ENCODE measurements at places on chromosomes 11 and 22.

DNA sequence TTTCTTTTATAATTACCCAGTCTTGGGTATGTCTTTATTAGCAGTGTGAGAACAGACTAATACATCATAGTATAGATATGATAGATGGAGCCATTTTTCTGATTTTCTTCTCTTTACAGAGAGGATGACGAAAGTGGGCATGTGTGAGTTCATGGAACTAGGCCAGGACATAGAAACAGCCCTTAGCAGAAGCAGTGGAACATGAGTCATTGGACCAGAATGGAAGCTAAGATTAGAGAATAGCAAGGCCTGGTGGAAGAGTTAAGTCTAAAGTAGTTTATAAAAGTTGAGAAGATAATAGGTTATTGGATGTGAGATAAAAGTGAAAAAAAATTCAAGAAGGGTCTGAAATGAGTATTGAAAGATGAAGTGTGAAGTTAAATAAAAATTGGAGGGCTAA is 97.0 kb upstream of the MPPED2 start:
- DNase-seq, result no peak

GRCh38 chr11:36219996-36220395 is 69.2 kb downstream of the COMMD9 start:
- DNase-seq, result no peak

DNA sequence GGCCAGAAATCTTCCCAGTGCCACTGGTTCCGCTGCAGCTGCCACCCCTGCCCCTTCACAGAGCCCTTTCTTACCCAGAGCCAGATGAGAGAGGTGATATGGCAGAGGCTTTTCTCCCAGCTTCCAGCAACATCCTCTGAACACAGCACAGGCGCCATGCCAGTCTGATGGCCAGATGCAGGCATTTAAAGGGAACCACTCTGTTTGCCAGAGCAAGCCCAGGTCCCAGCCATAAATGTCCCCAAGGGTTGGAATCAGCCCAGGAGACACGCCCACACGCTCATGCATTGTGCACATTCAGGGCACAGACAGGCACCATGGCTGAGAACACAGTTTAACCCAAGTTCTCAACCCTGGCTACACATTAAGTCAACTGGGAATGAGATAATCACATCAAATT is 114.3 kb upstream of the CSNK2A3 start:
- no peak for DNase-seq

GRCh38 chr11:10350334-10350733 is 45.5 kb downstream of the ADM start:
- DNase-seq, result no peak

DNA sequence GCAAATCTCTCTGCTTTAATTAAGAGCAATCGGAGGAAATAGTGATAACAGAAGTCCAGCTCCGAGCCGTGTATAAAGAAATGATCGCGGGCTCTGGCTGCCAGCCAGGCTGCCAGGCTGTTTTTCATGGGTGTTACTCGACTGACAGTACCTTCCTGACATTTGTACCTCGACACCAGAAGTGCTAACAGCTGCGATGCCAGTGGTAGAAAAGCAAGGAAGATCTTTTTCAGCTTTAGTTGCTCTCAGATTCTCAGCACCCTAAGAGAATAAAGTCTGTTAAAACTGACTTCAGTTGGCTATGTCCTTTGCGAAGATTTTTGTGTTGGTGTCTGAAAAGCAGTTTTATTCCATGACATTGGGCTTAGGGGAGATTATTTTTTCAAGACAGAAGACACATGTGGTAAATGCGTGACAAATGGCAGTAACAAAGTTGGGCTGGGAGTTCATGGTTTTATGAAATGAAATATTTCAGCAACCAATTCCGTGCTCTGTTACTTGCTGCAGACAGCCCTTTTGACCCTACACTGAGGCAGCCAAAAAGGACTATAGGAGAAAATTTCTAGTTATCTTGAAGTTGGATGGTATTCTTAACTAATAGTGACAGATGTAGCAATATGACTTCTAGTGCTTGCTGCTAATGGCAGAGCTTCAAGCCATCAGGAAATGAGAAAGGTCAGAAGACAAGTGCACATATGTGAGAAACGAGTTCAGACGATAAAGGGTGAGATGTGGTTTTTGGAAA is 296.2 kb downstream of the CNTN5 start:
- DNase-seq, result no peak

DNA sequence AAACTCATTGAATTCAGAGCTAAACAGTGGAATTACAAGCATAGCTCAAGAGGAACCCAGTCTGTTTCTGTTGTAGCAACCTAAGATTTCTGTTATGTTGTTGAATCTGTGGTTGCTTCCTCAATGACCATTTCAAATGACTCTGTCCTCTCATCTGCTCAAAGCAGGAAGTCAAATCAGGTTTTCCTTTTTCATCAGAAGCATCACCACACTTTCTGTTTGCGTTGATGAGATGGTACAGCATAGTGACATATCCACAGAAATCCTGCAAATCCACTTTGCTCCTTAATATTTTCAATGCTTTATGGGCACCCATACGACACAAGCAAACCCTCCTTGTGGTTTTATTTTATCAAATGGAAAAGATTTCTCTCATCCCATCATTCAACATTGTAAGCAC is 12.6 kb upstream of the UCP2 start:
- DNase-seq, result no peak

DNA sequence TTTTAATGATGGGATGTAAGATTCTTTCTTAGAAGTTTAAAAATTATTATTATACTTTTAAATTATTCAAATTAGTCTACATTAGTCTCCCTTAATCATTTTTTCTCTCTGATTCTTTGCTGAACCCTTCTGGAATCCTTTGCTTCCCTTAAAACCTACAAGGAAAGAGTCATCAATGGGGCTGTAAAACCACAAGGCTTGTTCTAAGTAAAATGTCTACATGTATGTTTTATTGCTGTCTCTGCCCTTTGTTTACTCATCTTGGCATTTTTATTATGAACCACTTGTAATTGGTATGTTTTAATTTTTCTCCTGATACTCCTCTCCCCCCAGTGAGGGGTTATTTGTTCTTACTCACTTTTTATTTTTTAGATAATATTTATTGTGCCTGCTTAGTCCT is 27.4 kb downstream of the FAR1 start:
- DNase-seq, result no peak

- DNase-seq, result no peak
Observed at GRCh38 chr11:102546427-102546826, 15.9 kb upstream of the MMP7 start.

GRCh38 chr11:125720781-125721180 is 25.3 kb upstream of the PATE1 start:
- no peak for DNase-seq

GRCh38 chr22:46576556-46577367 is 39.3 kb upstream of the CELSR1 start:
- DNase-seq, result peak; percentile 26
